ENCODE measurements at places on chromosomes 12 and 14. TPM values are rescaled to one million over a fixed set of nuclear protein-coding genes. Genes with fewer than 3 reads are reported as not detected.

GRCh38 chr12:66929121-66929520 is 250.2 kb upstream of the GRIP1 start:
- no peaks in the 10 kb centered on the region for H3K36me3 ChIP-seq
- H3K4me1 ChIP-seq, result no peaks in the 10 kb centered on the region
- no peak overlapping the region for H3K4me3 ChIP-seq
- no peak overlapping the region for H3K27ac ChIP-seq
- no peaks in the 10 kb centered on the region for H3K27me3 ChIP-seq

DNA sequence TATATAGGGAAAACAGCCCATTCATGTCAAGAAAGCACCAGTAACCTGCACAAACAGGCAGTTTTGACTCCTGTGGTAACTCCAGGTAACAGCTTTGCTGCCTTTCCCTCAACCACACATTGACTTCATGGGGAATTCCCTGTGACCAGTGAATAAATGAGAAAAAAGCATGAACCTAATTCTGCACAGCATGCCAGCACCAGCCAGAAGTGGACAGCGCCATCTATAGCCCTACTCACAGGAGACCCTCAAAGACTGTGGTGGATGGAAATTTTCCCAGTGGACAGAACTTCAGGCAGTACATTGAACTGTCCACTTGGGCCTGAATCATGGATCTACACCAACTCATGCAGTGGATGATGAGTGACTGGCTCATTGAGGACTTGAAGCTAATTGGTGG is 152.1 kb downstream of the SLC8A3 start:
- H3K27me3 ChIP-seq, result no peaks in the 10 kb centered on the region
- H3K36me3 ChIP-seq, result no peaks in the 10 kb centered on the region
- H3K4me3 ChIP-seq, result no peak overlapping the region
- no peak for DNase-seq
- no peak overlapping the region for H3K27ac ChIP-seq

DNA sequence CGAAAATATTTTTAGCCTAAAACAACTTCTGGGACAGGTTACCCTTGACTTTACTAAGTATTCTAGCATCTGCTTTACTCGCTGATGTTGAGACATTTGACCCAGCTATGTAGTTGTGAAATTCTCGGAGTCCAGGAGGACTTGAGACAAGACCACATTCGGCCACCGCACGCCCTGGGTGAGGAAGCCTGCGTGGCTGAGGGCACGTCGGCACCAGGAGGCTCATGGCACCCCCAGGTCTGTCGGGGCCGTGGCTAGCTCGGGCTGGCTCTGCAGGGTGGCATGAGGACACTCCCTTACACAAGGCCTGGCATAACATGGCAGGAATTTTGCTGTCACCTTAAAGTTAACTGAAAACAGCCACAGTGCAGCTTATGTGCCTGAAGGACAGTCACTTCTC is 58.1 kb upstream of the MMP17 start:
- H3K36me3 ChIP-seq, result peaks cover 9% of the 10 kb centered on the region
- DNase-seq, result no peak
- no peak overlapping the region for H3K27ac ChIP-seq
- no peaks in the 10 kb centered on the region for H3K27me3 ChIP-seq
- H3K4me3 ChIP-seq, result no peak overlapping the region

DNA sequence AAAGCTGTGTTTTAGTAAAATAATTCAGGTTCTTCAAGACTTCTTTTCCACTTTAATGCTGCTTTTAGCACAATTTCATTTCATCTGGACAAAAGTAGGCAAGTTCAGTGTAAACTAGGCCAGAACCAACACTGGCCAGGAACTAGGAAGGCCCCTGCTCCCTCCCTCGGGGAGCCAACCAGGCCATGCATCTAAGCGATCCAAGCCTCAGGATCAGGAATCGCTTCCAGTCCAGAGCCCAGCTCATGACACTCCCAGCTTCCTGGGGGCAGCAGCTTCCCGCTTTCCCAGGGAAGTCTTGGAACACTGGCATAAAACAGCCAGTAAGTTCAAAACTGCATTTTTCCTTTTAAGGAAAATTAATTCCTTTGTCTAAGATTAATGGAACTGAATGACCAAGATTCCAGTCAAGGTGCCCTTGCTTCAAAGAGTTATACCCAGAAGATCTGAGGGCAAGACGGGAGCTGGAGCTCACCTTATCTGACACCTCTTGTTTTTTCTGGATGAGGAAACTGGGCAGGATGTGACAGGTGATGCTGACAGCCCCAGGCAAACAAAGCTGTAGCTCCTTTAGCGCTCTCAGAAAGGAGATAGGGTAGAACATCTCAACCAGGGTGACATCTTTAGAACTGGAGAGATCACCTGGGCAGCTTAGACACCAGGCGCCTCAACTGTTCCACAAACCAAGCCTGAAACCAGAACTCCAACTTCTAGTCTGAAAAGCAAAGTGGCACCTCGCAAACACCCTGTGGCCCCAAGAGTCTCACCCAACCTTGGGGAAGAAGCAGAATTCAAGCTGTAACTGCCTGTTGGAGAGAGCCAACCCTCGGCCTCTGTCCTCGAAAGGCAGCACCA is 61.4 kb upstream of the PNMA1 start:
- H3K4me3 ChIP-seq, result no peak overlapping the region
- DNase-seq, result no peak
- H3K27ac ChIP-seq, result peak overlapping the region; percentile 52
- H3K4me1 ChIP-seq, result peaks cover 29% of the 10 kb centered on the region
- no peaks in the 10 kb centered on the region for H3K36me3 ChIP-seq

DNA sequence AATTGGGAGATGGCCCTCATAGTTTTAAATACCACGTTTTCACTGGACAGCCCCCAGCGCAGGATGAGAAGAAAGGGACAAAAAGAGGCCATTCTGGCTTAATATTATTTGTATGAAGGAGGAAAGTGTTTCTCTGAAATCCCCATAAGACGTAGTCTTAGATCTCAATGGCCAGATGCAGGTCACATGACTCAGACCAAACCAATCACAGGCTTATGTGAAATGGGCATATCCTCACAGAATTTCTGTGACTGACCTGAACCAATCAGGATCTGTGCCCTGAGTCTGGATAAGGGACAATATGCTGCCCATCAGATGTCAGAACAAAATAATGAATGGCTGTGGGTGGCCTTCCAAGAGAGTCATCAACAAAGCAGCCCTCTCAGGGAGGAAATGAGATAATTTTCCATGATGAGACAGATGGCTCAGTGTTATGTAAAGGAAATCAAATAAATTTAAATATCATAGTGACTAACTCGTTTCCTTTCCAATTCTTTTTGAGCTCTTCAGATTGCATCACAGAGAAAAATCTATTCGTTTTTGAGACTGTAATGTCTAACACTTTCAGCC is 1009.5 kb upstream of the TMEM132C start:
- no peak overlapping the region for H3K4me3 ChIP-seq
- no peak overlapping the region for H3K27ac ChIP-seq
- no peaks in the 10 kb centered on the region for H3K4me1 ChIP-seq
- no peaks in the 10 kb centered on the region for H3K27me3 ChIP-seq
- no peak for DNase-seq

DNA sequence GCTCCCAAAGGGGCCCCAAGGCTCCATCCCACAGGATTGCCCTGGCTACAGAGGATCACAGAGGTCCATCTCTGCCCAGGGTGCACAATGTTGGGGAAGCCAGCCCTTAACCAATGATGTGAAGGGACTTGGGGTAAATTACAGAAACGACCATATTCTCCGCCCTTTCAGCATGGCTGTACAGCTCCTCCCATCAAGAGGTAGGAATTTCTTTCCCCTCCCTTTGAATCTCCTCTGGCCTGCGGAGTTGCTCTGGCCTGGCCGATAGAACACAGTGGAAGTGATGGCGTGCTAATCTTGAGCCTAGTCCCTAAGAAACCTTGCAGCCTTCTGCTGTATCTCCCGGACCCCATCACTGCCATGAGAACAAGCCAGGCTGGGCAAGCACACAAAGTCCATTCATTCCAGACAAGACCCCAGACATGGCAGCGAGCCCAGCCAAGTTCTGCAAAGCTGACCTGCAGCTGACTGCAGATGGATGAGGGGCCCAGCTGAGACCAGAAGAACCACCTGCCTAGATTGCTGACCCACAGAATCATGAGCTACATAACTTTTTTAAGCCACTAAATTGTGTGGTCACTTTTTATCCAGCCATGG is 6.9 kb upstream of the IFI27 start:
- H3K4me3 ChIP-seq, result no peak overlapping the region
- no peaks in the 10 kb centered on the region for H3K27me3 ChIP-seq
- DNase-seq, result no peak

DNA sequence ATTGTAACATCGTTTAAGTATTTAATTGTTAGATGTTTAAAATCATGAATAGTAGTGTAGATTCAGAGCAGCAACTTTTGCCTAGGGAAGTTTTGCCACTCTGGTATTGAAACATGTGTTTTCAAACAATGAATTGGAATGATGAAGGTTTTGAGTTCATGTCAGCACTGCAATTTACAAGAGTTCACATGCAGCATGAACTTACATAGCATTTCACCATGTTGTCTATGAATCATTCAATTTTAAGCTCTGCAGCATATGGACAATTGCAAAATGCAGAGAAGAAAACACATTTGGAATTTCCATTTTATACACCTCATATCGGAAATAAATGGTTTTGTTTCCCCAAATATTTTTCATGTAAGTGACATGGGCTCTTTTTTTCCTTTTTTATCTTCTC is 170.7 kb upstream of the CDKN3 start:
- H3K27me3 ChIP-seq, result no peaks in the 10 kb centered on the region
- H3K27ac ChIP-seq, result no peak overlapping the region
- H3K4me1 ChIP-seq, result no peaks in the 10 kb centered on the region
- DNase-seq, result no peak
- no peaks in the 10 kb centered on the region for H3K36me3 ChIP-seq

- no peaks in the 10 kb centered on the region for H3K36me3 ChIP-seq
- no peak for DNase-seq
- no peak overlapping the region for H3K4me3 ChIP-seq
- H3K27ac ChIP-seq, result peak overlapping the region; percentile 65
These were observed 108.0 kb downstream of the AEBP2 start for GRCh38 chr12:19547271-19547671.

DNA sequence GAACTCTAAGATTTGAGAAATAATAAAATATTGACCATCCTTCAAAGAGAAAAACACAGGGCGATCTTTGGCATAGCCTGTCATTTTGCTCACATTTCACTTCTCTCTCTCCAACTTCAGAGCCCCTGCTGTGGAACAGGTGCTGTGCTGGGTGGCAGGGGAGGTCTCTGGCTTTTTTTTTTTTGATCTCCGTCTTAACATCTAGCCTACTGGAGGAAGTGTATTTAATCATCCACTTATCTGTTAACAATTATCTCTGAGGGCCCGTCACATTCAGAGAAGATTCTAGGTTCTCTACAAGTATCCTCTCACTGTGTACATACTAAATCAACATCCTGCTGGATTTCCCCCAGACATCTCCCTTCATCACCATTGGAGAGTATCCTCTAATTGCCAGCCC is 34.1 kb downstream of the CHST11 start:
- H3K27ac ChIP-seq, result no peak overlapping the region
- H3K4me3 ChIP-seq, result no peak overlapping the region
- peaks cover 4% of the 10 kb centered on the region for H3K4me1 ChIP-seq
- DNase-seq, result no peak
- H3K36me3 ChIP-seq, result no peaks in the 10 kb centered on the region

DNA sequence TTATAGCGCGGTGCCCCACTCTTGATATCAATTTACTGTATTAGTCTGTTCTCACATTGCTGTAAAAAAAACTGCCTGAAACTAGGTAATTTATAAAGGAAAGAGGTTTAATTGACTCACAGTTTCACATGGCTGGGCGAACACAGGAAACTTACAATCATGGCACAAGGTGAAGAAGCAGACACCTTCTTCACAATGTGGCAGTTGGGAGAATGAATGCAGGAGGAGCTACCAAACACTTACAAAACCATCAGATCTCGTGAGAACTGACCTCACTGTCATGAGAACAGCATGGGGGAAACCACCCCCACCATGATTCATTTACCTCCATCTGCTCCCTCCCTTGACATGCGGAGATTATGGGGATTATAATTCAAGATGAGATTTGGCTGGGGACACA is 42.3 kb downstream of the FBXO34 start:
- no peak overlapping the region for H3K4me3 ChIP-seq
- no peaks in the 10 kb centered on the region for H3K4me1 ChIP-seq
- no peak overlapping the region for H3K27ac ChIP-seq
- peaks cover 4% of the 10 kb centered on the region for H3K36me3 ChIP-seq
- DNase-seq, result no peak
- no peaks in the 10 kb centered on the region for H3K27me3 ChIP-seq

DNA sequence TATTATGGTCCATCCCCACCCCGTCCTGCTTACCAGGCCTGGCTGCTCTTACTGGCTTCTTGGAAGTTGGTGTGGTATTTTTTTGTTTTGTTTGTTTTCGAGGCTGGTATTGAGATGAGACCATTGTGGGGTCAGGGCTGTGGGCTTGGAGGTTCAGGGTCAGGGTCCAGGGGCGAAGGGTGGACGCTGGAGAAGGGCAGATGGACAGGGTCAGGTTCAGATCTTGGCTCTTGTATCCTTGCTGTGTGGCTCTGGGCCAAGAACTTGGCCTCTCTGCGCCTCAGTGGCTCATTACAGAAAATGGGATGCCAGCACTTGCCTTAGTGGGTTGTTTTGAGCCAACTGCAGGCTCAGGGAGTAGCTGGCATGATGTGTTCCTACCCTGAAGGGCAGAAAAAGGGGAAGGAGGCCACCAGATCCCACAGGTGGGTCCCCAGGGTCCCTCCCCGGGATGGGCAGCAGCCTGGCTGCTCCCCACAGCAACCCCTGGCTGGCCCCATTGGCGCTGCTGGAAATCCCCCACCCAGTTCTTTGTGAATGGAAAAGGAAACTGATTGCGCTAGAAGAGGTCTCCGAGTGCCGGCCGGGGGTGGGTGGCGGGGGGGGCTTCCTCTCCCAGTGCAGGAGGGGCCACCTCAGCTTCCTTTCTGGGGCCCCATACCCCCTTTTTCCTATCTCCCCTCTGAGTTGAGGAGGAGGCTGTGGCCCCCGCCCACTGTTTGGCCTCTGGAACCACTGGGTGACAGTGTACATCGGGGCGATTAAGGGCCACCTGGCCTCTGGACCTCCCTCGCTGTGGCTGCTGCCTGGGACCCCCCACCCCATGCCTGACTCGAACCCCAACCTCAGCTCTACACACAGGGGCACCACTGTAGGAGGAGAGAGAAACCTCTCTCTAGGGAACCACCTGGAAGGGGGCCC is 25.0 kb downstream of the SH2B3 start:
- peak overlapping the region; percentile 54 for H3K27ac ChIP-seq
- H3K4me3 ChIP-seq, result no peak overlapping the region
- no peaks in the 10 kb centered on the region for H3K36me3 ChIP-seq
- H3K27me3 ChIP-seq, result no peaks in the 10 kb centered on the region

GRCh38 chr14:68247274-68247673 is 427.7 kb downstream of the RAD51B start:
- no peaks in the 10 kb centered on the region for H3K27me3 ChIP-seq
- H3K4me3 ChIP-seq, result no peak overlapping the region
- peaks cover 11% of the 10 kb centered on the region for H3K4me1 ChIP-seq
- no peak for DNase-seq

Gene TMEM253
- total RNA-seq, result 0.98 TPM

Gene SIX1
- total RNA-seq, result 5.0 TPM

Gene SERPINA10
- not detected for total RNA-seq

Gene TEX22
- total RNA-seq, result 0.64 TPM

Gene KCNH3
- 1.3 TPM for total RNA-seq
